ENCODE measurements at places on chromosomes 12 and 14. TPM values are rescaled to one million over a fixed set of nuclear protein-coding genes. Genes with fewer than 3 reads are reported as not detected.

DNA sequence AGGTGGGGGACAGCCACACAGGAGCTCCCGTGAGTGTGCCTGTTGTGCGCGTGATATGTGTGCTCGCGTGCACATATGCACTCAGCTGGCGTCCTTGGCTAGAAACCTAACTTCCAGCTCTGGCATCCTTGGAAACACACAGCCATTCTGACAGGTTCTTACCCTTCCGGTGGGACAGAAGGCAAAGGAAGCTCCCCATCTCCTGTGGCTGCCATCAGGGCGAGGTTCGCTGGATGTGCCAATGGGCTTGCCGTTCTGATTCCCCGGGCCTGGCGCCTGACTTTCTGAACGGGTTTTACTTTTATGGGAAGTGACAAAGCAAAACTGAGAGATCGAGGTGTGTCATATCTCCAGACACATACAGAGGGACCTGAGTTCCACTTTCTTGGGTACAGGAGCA is 124.7 kb downstream of the PAPOLA start:
- no peaks in the 10 kb centered on the region for H3K36me3 ChIP-seq
- no peaks in the 10 kb centered on the region for H3K27me3 ChIP-seq
- no peak overlapping the region for H3K27ac ChIP-seq
- DNase-seq = no peak
- H3K4me1 ChIP-seq = no peaks in the 10 kb centered on the region

DNA sequence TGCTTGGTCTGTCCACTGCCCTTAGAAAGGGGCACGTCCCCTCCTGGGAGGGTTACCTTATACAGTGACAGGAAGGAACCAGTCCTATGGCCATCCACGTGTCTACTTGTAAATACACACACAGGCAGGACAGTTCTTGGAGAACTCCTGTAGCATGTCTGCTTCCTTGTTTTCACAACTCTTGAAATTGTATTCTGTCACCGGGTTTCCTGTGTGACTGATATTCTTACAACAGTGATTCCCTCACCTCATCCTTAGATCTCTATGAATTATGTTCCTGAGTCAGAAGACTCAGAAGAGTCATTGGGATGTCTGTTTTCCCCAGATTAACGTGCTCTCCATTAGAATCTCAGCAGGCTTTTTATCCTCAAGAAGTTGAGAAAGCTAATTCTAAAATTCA is 44.1 kb upstream of the DYNC1H1 start:
- no peak overlapping the region for H3K4me3 ChIP-seq
- no peaks in the 10 kb centered on the region for H3K27me3 ChIP-seq
- H3K4me1 ChIP-seq = no peaks in the 10 kb centered on the region
- no peak overlapping the region for H3K27ac ChIP-seq
- DNase-seq = no peak

DNA sequence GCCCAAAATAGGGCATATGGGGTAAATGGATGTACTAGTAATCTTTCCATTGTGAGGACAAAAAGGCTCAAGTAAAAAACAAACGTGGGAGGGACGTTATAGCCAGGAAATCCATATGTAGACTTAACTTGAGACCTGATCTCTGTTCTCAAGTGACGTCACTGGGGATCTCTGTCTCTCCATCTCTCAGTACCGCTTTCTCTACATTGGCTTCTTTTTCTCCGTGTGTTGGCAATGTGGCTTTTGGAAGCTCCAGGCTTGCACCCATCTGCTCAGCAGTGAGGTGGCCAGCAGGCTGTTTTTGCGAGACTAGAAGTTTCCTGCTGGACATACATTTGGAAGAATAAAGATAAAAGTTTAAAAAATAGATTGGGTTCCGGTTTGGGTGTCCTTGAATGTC is 66.0 kb upstream of the NRXN3 start:
- no peak for DNase-seq
- no peak overlapping the region for H3K27ac ChIP-seq
- no peaks in the 10 kb centered on the region for H3K4me1 ChIP-seq
- H3K27me3 ChIP-seq = no peaks in the 10 kb centered on the region

Gene CDC42BPB
- total RNA-seq = 102 TPM

- DNase-seq = no peak
- H3K4me1 ChIP-seq = peaks cover 10% of the 10 kb centered on the region
- no peak overlapping the region for H3K27ac ChIP-seq
- H3K27me3 ChIP-seq = no peaks in the 10 kb centered on the region
Observed at GRCh38 chr12:62288328-62288727, 28.1 kb downstream of the USP15 start.
